SK-N-SH (cell line): ENCODE measurements at places on chromosomes 5 and 9. TPM values are rescaled to one million over a fixed set of nuclear protein-coding genes. Genes with fewer than 3 reads are reported as not detected.
A peak's percentile ranks its signal among the peaks of the same experiment; 100 is the strongest.

The CCDC187 gene
- not detected in 2 replicates for polyA plus RNA-seq

DNA sequence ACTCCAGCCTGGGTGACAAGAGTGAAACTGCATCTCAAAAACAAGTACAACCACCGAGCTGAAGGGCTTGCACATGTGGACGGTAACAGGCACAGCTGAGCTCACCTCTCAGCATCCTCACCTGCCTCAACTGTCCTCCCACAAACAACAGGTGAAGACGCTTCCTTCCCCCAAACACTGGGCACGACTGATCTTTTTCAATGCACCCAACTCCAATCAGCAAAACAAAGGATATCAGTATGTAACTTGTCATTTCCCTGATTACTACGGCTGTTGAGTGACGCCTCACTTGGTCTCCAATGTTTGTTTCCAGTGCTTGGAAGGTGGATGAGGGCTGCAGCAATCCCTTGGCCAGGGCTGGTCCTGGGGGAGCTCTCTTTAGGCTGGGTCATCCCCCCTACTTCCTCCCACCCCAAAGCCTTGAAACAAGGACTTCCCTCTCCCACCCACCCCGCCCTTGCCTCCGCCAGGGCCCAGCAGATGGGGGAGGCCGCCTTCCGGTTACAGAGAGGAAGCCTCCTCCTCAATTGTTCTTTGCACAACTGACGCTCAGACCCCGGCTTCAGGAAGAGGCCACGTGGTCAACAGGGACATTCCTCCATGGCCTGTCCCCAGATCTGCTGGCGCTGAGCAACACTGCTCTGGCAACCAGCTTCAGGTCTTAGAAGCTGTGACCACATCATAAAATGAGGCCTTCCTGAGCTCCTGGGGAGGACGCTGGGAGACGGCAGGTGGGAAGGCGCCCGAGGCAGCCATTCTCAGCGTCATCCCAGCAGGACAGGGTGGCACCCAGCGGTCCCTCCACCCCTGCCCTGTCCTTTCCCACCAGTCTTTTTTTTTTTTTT lies 5.9 kb downstream of the FAM78A start:
- H3K27me3 ChIP-seq: no peaks in the 10 kb centered on the region
- H3K27ac ChIP-seq: no peak overlapping the region
- no peak overlapping the region for H3K4me3 ChIP-seq

- no peak overlapping the region; the same call in 1 of the 2 replicates for H3K27ac ChIP-seq
- H3K4me1 ChIP-seq: no peaks in the 10 kb centered on the region
- no peaks in the 10 kb centered on the region for H3K27me3 ChIP-seq
- H3K4me3 ChIP-seq: no peak overlapping the region
- no peaks in the 10 kb centered on the region for H3K36me3 ChIP-seq
- no peak for DNase-seq
Observed at GRCh38 chr5:111968459-111968858, 211.5 kb upstream of the NREP start.

DNA sequence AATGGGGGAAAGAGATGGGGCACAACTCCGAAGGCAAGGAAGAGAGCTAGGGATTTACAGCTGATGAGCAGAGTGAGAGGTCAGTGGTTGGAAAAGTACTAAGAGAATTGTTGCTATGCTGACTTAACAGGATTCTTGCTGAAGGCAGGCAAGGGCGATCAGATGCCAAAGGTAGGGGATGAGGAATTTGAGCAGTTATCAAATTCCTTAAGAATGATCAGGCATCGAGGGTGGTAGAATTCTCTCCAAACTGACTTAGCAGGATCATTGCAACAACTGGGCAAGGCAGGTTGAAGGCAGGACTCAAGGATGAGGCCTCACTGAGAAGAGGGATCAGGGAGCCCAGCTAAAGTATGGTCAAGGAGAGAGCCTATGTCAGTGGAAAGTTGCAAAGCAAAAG lies 171.0 kb downstream of the HSD17B3 start:
- H3K27ac ChIP-seq: no peak overlapping the region
- no peaks in the 10 kb centered on the region for H3K36me3 ChIP-seq
- H3K27me3 ChIP-seq: no peaks in the 10 kb centered on the region; the same call in 1 of the 2 replicates
- H3K4me1 ChIP-seq: no peaks in the 10 kb centered on the region
- no peak overlapping the region for H3K4me3 ChIP-seq

DNA sequence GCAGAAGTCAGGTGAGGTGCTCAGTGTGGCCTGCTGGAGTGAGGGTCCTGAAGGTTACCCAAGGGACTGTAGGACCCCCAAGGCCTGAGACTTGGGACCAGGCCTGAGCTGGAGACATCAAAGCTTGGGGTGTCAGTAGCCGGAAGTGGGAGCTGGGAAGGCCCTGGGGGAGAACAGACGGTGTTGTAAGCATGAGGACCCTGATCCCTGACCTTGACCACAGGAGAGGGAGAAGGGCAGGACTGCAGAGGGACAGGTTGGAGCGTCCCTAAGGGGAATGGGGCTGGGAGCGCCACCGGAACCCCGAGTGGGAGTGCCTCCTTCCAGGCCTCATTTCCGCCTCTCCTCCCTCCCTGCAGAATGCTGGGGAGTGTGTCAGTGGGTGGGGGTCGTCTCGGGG lies 533 bp downstream of the TTC16 start:
- no peaks in the 10 kb centered on the region for H3K36me3 ChIP-seq
- no peaks in the 10 kb centered on the region for H3K27me3 ChIP-seq
- H3K4me1 ChIP-seq: peaks cover 23% of the 10 kb centered on the region; the same call in 1 of the 2 replicates
- DNase-seq: no peak

DNA sequence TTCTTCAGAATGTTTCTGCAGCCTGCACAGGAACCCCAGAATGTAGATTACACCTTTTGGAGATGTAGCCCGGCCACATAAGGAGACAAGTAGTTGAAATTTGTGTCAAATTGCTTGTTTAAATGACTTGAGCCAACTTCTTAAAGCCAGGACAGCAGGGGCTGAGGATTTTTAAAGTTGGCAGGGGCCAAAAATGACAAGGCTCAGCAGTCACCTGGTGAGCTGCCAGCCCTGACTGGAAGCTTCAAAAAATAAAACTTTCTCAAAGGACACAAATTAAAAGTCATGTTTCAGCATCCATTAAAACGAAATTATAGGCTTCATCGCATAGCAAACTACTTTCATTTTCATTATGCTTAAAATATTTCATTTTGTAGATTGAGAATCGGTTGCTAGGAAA lies 340.3 kb upstream of the WWC1 start:
- DNase-seq: no peak
- H3K27me3 ChIP-seq: no peaks in the 10 kb centered on the region
- H3K36me3 ChIP-seq: no peaks in the 10 kb centered on the region
- H3K27ac ChIP-seq: no peak overlapping the region
- H3K4me3 ChIP-seq: peak overlapping the region; percentile 36; the same call in 1 of the 2 replicates

DNA sequence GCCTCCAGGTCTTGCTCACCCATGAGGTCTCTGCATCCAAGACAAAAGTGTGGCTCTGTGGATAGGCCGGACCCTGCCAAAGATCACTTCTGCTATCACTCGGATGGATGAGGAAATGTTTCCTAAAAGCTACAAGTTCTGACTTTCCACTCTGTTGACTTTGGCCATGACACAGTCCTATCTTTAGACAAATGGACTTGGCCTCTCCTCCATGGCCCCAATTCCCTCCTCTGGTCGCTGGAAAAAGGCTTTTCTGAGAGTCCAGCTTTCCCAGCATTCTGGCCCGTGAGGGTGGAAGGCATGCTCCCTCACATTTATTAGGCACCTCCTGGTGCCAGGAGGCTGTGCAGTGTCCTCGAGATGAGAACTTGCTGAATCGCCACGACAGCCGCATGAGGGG lies 83.1 kb downstream of the COL27A1 start:
- H3K4me1 ChIP-seq: no peaks in the 10 kb centered on the region; the same call in 1 of the 2 replicates
- no peaks in the 10 kb centered on the region for H3K27me3 ChIP-seq
- DNase-seq: no peak
- no peak overlapping the region for H3K27ac ChIP-seq
- H3K4me3 ChIP-seq: no peak overlapping the region
- H3K36me3 ChIP-seq: no peaks in the 10 kb centered on the region

DNA sequence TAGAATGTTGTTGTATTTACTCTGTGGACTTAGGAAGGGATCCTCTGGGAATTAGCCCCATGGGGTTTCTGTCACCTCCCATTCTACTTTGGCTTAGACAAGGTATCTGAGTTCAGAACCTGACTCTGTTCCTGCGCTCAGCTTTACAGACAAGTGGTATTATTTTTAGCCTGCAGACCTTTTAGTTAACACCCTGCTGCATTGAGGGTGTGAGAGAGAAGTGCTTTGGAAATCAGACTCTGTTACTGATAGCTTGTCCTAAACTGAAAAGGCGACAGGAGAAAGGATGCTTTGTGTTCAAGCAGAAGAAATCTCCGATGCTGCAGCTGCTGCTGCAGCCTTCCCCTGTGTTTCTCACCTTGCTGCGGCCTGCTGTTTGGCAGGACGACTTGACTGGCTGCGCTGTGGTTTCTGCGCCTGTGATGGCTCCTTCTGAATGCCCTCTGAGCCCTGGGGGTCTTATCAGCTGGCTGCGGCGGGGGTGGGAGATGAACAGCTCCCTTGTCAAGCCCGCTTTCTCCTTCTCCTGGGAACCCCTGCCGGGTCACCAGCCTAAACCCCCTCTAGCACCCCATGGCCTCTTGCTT lies 61.9 kb downstream of the PGM5 start:
- no peak for DNase-seq
- H3K27ac ChIP-seq: no peak overlapping the region
- no peaks in the 10 kb centered on the region for H3K36me3 ChIP-seq
- no peaks in the 10 kb centered on the region; the same call in 1 of the 2 replicates for H3K27me3 ChIP-seq
- H3K4me1 ChIP-seq: no peaks in the 10 kb centered on the region
- no peak overlapping the region for H3K4me3 ChIP-seq

DNA sequence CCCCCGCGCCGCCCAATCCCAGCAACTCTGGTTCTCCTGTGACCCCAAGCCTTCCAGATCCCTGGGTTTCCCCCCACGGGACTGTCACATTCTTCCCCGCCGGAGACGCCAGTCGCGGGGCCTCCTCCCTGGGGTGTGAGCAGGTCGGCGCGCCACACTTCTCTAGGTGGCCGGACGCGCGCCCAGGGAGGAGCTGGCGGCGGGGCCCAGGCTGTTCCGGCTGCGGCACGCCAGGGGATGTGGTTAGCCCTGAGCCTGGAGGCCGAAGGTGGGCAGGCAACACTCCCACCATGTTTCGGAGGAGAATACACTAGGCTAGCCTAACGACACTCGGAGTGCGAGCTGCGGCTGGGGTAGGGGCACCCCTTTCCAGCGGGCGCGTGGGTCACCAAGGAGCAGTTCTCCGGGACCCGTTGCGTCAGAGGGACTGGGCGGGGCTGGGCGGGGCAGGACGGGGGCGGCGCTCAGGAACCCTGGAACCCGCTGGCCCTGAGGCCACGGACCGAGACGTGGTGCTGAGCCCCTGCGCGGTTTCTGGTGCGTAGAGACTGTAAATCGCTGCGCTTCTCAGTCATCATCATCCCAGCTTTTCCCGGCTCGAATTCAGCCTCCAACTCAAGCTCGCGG lies at the start of gene SLC27A6:
Gene SLC27A6 (plus strand): TSS at position 478 of the 627 bp plus-strand sequence. CDS start 650 bp downstream, outside the sequence.
- no peaks in the 10 kb centered on the region; the same call in 1 of the 2 replicates for H3K27me3 ChIP-seq
- H3K27ac ChIP-seq: no peak within 1 kb of the TSS
- peak within 1 kb of the TSS; percentile 53 for H3K4me3 ChIP-seq
- DNase-seq: peak; percentile 81
